CD14-positive monocyte (primary cell): ENCODE measurements at places on chromosomes 2 and 18. TPM values are rescaled to one million over a fixed set of nuclear protein-coding genes. Genes with fewer than 3 reads are reported as not detected.

The SERPINB12 gene
- not detected in 2 replicates for polyA plus RNA-seq

DNA sequence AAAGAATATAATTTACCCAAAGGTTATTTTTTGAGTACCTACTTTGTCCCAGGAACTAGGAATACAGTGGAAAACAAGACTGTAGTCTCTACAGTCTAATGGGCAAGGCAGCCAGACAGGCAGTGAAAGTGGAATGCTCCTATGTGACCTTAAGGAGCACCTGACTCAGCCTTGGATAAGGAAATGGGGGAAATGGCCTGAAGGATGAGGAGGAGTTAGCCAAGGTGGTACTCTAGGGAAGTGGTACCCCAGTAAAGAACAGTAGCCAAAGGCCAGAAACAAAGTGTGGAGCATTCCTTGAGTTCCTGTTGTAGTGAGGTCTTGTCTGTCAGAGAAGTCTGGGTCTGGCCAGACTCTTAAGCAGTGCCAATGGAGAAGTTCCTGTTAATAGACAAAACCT lies 6.0 kb downstream of the ZNF397 start:
- H3K27ac ChIP-seq: peak overlapping the region; percentile 72
- H3K36me3 ChIP-seq: peaks cover 82% of the 10 kb centered on the region
- peaks cover 23% of the 10 kb centered on the region for H3K4me1 ChIP-seq
- H3K4me3 ChIP-seq: no peak overlapping the region
- H3K27me3 ChIP-seq: no peaks in the 10 kb centered on the region
- DNase-seq: peak; percentile 47

GRCh38 chr2:142757111-142757510 lies 120.4 kb upstream of the KYNU start:
- no peak overlapping the region for H3K4me3 ChIP-seq
- H3K27ac ChIP-seq: no peak overlapping the region

DNA sequence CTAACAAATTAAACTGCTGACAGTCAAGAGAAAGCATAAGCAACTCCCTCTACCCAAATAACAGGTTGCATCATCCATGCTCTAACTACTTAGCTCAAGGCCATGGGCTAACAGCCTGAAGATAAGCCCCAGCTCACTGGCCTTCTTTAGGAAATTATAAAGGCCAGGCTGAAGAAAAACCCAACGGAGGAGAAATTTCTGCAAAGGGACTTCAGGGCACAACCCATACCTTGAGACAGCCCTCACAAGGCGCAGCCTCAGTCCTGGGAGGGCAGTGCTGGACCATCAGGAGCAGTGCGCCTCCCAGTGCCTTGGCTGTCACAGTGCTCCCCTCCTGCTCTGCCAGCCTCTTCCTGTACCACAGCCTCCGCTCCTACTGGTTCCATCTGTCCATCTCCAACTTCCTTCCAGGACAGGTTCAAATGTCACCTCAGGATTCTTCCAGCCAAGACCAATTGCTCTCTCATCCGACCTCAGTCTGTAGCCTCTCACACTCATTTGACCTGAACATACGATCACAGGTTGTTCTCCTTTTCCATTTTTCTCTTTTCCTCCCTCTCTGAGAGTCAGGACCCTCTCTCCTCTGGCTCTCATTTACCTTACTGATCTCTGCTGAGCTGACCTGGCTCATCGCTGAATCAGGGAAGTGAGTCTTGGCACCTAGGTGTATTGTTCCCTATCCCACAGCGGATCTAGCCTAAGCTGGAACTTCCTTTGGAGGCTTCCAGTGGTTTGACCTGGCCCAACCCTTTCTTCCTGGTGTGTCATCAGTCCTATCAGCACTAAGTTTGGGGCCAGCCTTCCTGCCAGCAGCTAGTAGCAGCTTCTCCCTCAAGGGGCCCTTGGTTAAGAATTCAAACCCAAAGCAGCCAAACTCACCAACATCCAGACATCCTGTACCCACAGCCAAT lies 1.9 kb downstream of the MCFD2 start:
- peak overlapping the region; percentile 77 for H3K27ac ChIP-seq
- H3K4me3 ChIP-seq: peak overlapping the region; percentile 80
- no peaks in the 10 kb centered on the region for H3K27me3 ChIP-seq

DNA sequence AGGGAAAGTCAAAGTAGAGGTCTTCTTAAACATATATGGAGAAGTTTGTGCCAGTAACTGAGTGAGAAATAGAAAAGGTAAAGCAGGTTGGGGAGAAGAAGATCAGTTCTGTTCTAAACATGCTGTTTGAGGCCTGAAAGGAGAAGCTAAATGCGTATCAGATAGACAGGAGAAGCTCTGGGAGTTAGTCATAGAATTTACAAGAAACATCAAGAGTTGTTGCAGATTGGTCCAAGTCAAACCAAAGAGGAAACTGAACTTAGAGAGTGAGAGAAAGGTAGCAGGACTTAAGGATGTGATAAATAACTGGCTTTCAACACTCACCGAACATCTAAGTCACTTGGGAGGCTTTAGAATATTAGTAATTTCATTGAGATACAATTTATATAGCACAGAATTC lies 29.2 kb upstream of the CERS6 start:
- H3K4me3 ChIP-seq: no peak overlapping the region
- no peak for DNase-seq
- H3K4me1 ChIP-seq: peaks cover 10% of the 10 kb centered on the region
- no peaks in the 10 kb centered on the region for H3K36me3 ChIP-seq

DNA sequence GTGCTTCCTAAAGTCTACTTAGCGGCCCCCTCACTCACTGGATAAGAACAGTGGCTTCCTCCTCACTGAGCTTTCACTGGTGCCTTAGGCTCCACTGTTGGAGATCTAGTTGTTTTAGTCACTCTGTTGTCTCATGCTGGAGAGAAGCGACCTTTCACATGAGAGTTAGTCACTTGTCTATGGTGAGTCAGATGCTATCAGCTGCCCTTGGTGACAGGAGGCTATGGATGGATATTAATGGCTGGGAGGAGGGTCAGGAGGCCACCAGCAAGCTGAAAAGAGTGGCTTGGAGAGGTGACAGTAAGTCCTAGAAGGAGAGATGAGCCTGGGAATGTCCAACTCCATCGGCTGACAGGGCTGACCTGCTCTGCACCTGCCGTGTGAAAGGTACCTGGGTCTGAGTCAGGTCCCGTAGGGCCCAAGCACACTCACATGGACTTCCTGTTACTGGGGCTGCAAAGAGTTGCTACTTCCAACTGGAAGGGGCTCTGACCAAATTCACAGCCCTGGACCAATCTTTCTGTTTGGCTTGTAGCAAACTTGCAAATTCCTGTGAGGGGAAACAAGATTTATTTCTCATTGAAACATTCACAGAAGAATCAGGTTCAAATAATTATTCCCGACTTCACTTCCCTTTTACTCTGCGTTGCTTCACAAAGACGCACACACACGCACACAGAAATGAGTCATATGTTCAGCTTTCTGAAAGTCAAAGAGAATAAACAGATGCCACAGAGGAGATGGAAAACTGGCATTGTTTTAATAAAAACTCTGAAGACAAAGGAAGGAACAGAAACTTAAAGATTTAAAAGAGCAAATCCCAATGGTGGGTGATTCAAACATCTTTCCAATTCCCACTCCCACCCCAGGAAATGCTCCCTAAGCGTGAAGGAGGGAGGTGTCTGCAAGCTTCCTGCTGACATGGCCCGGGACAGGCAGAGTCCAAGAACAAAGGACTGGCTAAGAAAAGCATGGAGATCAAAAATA lies 203.5 kb upstream of the TWIST2 start:
- DNase-seq: peak; percentile 37
- no peaks in the 10 kb centered on the region for H3K27me3 ChIP-seq
- H3K27ac ChIP-seq: no peak overlapping the region

- DNase-seq: no peak
- H3K27ac ChIP-seq: no peak overlapping the region
- no peaks in the 10 kb centered on the region for H3K27me3 ChIP-seq
- no peaks in the 10 kb centered on the region for H3K36me3 ChIP-seq
- no peaks in the 10 kb centered on the region for H3K4me1 ChIP-seq
Observed at GRCh38 chr2:33177627-33178026, 230.9 kb downstream of the LTBP1 start.
